Suppressor macrophage treated with lipopolysaccharide for 1 hour (primary cell): ENCODE measurements at places on chromosomes 1 and 21.

DNA sequence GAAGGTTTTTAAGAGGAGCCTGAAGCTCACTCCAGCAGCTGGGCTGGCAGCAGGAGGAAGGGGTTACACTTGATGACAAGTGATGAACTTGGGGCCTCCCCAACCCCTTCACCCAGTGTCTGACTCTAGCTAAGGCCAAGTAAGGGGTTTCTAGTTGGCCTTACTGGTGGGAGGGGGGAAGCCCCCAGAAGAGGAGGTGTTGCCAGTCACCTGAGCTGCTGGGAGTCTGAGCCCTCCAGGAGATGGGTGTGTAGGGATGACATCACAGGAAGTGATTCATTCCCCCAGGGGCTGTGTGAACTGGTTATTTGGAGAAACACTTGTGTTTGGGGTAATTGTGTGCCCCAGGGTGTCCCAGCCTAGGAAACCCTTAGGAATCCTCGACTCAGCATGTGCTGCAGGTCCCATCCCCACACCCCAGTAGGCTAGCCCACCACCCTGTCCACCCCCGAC is 3.1 kb downstream of the PADI1 start:
- DNase-seq, result peak; percentile 68

GRCh38 chr1:43349594-43350306 is 9.0 kb upstream of the CDC20 start:
- DNase-seq, result no peak

DNA sequence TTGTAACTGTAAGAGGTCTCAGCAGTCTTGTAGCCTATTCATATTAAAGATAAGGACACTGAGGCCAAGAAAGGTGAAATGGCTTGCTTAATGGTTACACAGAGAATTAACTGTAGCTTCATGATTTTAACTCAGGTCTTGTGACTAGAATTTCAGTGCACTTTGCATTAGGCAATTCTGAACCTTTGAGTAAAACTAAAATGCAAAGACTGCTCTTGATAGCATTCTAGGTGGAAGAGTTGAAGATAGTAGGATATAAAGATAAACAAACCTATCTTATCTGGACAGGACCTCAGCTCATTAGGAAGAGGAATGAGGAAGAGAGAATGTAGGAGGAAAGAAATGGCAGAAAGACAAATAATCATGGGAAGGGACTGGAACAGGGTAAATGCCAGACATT is 68.6 kb upstream of the RGL1 start:
- DNase-seq, result no peak

DNA sequence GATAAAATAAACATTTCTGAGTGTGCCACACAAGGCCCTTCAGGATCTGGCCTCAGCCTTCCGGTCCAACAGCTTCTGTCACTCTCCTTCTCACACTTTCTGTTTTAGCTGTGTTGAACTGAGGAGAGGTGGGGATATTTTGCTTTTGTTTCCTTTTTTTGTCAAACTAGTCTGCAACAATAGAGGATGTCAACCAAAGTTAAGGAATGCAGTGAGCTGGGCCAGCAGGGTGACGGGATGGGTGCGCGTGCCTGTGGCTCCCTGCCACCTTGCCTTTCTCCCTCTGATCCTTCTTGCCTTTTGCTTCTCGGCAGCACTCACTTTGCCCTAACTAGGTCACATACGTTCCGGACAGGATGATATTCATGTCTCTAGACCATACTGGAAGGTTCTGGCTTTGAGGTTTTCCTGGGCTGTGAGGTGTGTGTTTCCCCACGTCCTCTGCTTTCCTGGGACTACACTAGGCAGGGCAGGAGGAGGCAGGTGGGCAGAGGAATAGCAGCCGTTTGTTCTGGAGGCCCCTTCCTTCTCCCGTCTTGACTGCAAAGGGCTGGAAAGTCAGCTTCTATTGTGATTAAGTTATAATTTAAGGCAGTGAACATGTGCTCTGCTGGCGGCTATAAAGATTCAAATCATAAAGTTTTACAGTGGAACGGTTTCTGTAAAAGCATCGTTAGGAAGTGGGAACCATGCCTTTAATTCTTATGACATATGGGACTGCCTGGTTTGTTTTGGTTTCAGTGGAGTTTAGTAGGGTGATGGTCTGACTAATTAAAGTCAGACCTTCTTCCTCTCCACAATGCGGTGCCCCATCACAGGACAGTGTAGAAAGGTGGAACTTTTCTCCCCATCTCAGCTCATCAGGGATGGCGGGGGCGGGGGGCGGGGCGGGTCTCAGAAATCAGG is 67.8 kb downstream of the RNF220 start:
- DNase-seq, result peak; percentile 44

- no peak for DNase-seq
Measured at GRCh38 chr1:44662683-44663030, 11.6 kb downstream of the TMEM53 start.

GRCh38 chr1:55081188-55081904 is 42.0 kb downstream of the PCSK9 start:
- no peak for DNase-seq

GRCh38 chr1:190373705-190374336 is 103.8 kb downstream of the BRINP3 start:
- no peak for DNase-seq

DNA sequence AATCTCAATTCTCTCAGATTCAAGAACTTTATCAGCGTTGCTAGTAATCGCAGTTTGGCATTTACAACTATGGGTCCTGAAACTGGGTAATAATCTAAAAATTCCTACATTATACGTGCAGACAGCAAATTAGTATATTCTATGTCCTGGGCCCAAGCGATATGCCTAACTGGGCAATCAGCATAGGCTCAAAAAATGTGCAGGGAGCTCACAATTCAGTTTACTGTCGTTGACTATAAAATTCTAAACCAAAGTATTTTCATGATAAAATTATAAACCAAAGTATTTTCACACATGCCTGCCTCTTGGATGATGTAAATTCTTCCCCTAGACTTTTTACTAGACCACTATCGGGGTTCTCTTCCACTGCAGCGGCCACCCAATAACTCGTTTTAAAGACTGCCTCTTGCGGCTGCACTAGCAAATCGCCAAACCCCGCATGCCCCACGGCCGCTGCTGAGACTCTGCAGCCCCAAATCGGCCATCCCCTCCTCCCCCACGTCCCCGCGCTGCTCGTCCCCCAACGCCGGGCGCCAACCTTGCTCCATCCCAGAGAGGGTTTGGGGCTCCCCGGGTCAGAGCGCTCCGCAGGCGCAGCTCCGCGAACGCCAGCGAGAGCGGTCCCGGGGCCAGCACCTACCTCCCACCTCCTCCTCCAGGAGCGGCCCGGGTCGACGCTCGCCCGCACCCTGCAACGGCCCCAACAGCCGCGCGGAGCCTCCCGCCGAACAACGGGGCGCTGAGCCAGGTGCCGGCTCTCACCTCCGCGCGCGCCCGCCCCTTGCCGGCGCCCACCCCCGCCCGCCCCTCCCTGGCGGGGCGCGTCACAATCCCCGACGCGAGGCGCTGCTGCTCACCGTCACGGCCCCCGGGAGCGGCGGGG is 506 bp downstream of the SSX2IP start:
- peak; percentile 63 for DNase-seq

GRCh38 chr1:160004001-160004400 is 27.8 kb downstream of the PIGM start:
- no peak for DNase-seq

- no peak for DNase-seq
Measured at GRCh38 chr1:201495551-201496295, 11.2 kb downstream of the CSRP1 start.

DNA sequence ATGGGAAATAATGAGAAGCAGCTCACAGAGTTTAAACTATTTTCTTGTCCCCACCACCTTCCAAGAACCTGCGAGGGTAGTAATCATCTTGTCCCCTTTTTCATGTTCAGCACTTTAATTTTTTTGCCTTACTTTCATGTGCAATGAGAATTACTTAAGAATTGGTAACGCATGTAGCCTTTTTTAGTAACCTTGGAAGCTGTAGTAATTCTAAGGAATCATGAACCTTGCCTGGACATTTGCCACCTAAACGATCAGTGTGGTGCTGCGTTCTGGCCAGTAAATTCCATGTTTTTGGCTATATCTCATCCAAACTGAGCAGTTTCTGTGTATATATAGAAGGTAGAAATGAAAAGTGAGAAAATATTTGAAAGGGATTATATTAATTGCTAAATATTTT is 3.9 kb upstream of the VAMP3 start:
- no peak for DNase-seq

- DNase-seq, result no peak
Measured at GRCh38 chr1:15748690-15749398, 6.5 kb downstream of the TMEM82 start.

GRCh38 chr1:206766251-206766856 is 4.2 kb upstream of the IL19 start:
- DNase-seq, result peak; percentile 94

DNA sequence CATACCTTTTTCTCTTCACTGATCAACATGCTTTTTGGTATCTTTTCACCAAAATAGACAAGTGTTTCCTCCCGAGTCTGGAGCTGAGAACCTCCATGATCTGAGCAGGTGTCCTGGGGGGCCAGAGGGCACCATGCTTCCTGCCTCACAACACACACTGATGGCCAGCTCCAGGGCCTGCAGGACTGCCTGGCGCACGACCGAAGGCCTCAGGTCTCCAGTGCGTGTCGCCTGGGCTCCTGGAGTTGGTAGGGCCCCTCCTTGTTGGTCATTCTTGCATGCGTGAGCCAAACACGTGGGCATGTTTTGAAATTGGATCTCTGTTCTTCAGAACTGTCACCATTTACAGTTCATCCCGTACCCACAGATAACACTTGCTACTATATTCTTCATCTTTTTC is 64.4 kb downstream of the SLC37A1 start:
- DNase-seq, result no peak

GRCh38 chr1:201719812-201720521 is 109.0 kb upstream of the IPO9 start:
- no peak for DNase-seq

- DNase-seq, result no peak
Measured at GRCh38 chr1:12387641-12388040, 157.8 kb downstream of the VPS13D start.

DNA sequence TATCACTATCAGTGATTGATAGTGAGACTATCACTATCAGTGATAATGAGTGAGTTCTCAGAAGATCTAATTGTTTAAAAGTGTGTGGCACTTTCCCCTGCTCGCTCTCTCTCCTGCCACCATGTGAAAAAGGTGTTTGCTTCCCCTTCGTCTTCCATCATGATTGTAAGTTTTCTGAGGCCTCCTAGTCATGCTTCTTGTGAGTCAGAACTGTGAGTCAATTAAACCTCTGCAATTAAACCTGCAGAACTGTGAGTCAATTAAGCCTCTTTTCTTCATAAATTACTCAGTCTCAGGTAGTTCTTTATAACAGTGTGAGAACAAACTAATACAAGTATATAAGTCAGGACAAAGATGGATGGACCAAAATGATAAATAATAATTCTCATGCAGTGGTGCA is 7.0 kb upstream of the IL23R start:
- DNase-seq, result no peak

GRCh38 chr1:147647796-147648633 is 22.3 kb downstream of the ACP6 start:
- no peak for DNase-seq

GRCh38 chr1:50097791-50098190 is 10.9 kb upstream of the ELAVL4 start:
- DNase-seq, result peak; percentile 33

DNA sequence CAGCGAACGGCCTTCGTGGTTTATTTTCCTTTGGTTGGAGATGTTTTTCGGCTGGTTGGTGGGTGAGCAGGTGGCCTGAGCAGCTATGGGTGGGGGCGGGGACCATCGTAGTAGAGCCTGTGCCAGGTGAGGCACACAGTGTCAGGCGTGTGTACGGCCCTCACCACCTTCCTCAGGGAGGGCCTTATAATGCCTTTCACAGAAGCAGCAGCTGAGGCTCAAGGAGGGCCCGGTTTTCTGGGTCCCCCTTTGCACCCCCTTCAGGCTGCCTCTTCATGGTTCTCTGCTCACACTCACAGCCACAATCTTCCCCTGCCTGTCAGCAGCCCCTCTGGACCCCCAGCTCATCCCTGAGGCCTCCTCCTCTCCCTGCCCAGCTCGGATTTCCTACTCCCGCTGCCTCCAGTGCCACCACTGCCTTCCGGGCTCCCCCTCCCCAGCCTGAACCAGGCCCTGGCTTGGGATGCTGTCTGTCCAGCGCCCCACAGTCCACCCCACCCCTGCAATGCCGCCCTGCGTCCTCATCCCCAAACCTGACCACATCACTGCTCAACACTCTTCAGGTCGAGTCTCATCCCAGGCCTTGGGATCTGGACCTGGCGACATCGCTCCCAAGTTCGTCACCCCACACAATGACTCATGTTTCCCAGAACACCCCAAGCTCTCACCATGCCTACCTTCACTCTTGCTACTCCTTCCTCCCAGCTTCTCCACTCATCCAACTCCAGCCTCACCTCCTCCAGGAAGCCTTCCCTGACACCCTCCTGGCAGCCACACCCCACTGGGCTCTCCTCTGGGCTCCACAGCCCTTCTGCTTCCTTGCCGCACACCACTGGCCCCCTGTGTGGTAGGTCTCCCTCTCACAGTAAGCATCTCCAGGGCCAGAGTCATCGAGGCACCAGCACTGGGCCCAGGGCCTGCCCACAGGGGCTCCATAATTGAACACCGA is 53.9 kb downstream of the DMRTB1 start:
- DNase-seq, result no peak

DNA sequence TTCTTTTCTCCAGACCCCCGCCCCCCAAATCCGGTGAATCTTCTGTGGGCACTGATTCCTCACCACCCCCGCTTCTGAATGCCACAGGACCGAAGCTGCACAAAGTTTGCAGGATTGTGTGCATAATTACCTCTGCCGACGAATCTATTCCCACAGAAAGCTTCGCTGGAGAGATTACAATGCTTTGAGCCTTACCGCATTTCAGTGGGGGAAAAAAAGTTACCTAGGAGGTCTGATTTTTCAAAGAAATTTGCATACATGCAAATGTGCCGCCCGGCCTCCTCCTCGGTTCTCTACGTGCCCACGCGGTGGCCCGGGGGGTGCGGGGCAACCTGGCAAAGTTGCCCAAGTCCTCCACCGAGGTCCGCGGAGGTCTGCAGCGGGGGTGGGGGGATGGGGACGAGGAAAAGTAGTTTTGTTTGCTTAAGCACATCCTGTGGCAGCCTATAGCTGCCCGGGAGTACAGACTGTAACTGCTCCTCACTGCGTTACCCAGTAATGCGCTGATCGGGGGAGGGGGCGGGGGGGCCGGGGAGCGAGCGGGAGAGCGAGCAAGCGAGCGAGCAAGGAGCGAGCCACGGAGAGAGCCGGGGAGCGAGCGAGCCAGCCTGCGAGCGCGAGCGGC is 563 bp upstream of the NFIA start:
- DNase-seq, result no peak

DNA sequence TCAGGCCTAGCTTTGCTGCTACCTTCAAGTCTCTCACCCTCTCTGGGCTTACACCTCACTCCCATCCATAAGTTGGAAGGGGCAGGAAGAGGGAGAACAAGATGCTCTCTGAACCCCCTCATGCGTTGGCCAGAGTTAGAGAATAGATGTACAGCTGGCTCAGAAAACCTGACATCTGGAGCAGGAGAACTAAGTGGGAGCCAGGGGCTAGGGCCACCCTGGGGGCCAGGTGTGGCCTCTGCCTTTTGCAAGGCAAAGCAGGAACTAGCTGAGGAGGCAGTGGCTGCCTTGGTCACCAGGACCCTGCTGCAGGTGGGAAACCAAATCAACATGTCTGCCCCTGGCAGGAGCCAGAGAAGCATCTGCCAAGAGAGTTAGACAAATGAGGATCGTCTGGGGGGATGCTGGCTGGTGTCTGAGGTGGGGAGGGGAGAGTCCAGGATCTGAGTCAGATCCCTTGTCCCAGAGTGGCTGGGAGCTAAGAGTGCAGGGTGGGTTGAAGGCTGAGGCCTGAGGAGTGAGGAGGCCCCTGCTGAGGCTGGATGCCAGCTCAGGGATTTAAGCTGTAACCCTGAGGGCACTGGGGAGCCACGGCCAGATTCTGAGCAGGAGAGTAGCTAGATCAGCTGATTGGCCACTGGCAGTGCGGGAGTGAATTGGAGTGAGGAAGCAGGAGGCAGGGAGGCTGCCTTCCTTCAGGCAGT is 115.0 kb downstream of the EPHB2 start:
- DNase-seq, result no peak
